Stimulated activated CD4-positive, alpha-beta T cell treated with anti-CD3 and anti-CD28 coated beads, TNF-alpha, amount 100 ng/mL, for 1 hour (primary cell): ENCODE measurements at places on chromosomes 4 and X.

GRCh38 chr4:84622959-84623358, 40.0 kb downstream of the CDS1 start:
- no peak for DNase-seq

DNA sequence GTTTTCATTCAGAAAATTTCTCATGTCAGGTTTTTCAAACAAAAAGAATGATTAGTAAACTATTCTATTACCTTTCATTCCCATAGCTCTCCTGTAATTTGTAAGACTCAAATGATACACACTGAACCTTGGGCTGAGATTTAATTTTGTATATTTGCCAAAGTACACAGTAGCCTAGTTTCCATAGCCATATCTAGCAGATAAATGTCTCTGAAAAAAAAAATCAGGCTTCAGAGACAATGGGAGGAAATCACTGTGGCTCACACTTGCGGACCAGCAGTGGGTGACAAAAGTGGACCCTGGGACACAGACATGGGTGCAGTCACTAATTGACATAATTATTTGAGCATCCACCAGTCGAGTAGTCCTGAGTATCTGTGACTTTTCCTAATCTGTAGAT, 46.6 kb downstream of the MAOA start:
- no peak for DNase-seq

- no peak for DNase-seq
Observed at GRCh38 chr4:14602206-14602605, 400.1 kb upstream of the CPEB2 start.

DNA sequence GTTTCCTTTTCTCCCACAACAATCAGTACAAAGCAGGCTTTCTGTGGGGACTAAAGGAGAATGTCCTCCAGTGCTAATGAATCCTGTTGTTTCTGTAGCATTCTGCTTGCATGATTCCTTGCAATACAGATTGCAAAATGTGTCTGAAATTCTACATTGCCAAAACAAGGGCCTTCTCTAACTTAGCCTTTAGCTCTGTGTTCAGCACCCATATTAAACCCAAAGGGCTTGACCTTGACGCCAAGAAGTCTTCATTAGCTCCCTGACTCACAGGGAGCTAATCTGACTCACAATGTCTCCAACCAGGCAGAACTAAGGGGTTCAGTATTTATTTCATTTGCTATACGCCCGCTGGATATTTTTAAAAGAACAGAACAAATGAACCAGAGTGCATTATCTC, 241.4 kb upstream of the CLNK start:
- DNase-seq = no peak
